ENCODE measurements at places on chromosomes 12 and 14.

- DNase-seq = no peak
- no peaks in the 10 kb centered on the region for H3K27me3 ChIP-seq
- H3K27ac ChIP-seq = no peak overlapping the region
- H3K36me3 ChIP-seq = no peaks in the 10 kb centered on the region
- H3K4me3 ChIP-seq = no peak overlapping the region
- no peaks in the 10 kb centered on the region for H3K4me1 ChIP-seq
Measured at GRCh38 chr12:66288121-66288520, 14.2 kb upstream of the HELB start.

- no peaks in the 10 kb centered on the region for H3K4me1 ChIP-seq
- H3K4me3 ChIP-seq = no peak overlapping the region
- H3K27me3 ChIP-seq = no peaks in the 10 kb centered on the region
- H3K27ac ChIP-seq = no peak overlapping the region
- no peaks in the 10 kb centered on the region for H3K36me3 ChIP-seq
Measured at GRCh38 chr12:109387425-109388166, 39.9 kb downstream of the MYO1H start.

GRCh38 chr12:11639454-11639853 lies 10.0 kb upstream of the ETV6 start:
- H3K27me3 ChIP-seq = no peaks in the 10 kb centered on the region
- no peaks in the 10 kb centered on the region for H3K36me3 ChIP-seq
- no peak overlapping the region for H3K4me3 ChIP-seq
- no peak for DNase-seq
- no peak overlapping the region for H3K27ac ChIP-seq
- H3K4me1 ChIP-seq = no peaks in the 10 kb centered on the region

DNA sequence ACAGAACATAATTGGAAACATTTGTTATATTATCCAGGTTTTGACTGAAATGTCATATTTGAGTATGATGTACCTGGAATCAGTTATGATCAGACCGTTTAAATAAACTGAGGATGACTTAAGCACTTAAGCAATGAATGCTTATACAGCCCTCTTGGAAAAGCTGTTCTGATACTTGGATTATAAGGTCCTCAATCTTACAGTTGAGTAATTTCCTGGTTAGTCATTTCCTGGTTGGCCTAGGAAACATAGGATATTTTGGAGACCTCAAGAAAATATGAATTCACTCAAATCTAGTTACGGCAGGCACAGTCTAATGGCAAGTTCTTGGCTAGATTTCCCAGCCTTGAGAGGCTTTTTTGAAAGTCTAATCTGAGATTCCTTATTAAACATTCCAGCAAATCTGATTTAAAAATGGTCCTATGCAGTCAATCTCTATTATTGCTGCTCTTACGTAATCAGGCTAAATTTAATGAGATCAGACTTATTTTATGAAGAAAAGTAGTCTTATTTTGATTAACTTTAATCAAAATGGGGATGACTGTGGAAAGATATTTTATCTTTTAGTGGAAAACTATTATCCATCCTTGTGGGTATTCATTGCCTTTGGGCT lies 447.2 kb downstream of the SNAPC1 start:
- no peaks in the 10 kb centered on the region for H3K27me3 ChIP-seq
- no peak overlapping the region for H3K4me3 ChIP-seq
- no peak for DNase-seq
- H3K36me3 ChIP-seq = no peaks in the 10 kb centered on the region
- no peak overlapping the region for H3K27ac ChIP-seq
- H3K4me1 ChIP-seq = no peaks in the 10 kb centered on the region

DNA sequence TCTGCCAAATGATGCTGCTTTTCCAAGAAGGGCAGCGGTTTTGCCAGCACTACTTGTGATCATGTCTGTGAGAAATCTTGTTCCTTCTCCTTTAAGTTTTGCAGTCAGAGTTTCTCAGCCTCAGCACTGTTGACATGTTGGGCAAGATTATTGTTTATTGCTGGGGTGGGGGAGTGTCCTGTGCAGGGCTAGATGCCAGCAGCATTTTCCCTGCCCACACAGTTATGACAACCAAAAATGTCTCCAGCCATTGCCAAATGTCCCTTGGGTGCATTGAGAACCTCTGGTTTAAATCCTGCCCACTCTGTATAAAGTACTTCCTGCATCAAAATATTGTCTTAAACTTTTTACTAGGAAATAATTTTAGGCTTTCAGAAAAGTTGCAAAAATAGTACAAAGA lies 20.0 kb downstream of the TMEM132C start:
- peak; percentile 85 for DNase-seq
- H3K27ac ChIP-seq = no peak overlapping the region
- H3K27me3 ChIP-seq = no peaks in the 10 kb centered on the region
- peaks cover 5% of the 10 kb centered on the region for H3K36me3 ChIP-seq
- H3K4me3 ChIP-seq = no peak overlapping the region

DNA sequence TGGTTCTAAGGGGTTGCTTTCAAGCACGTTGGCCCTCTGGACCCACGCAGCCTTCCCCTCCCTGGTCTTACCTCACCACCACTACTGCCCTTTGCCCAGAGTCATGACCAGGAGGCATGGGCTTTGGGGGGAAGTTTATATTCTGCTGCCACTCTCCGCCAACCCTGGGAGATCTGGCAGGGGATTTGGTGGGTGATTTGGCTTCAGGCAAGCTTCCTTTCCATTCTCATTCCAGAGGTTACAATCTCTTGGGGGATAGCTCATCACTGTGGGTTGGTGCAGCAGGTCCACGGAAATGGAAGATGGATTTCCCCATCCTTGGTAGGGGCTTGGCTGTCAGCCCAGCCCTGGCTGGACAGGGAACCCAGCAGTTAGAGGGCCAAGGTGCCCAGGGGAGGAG lies 6.3 kb downstream of the PAH start:
- no peak overlapping the region for H3K4me3 ChIP-seq
- H3K36me3 ChIP-seq = no peaks in the 10 kb centered on the region
- no peaks in the 10 kb centered on the region for H3K27me3 ChIP-seq
- H3K4me1 ChIP-seq = no peaks in the 10 kb centered on the region

GRCh38 chr14:59069163-59069854 lies 119.2 kb upstream of the DAAM1 start:
- H3K4me1 ChIP-seq = peaks cover 8% of the 10 kb centered on the region
- no peaks in the 10 kb centered on the region for H3K27me3 ChIP-seq
- H3K4me3 ChIP-seq = no peak overlapping the region
- peak; percentile 52 for DNase-seq
- no peak overlapping the region for H3K27ac ChIP-seq

GRCh38 chr14:35855876-35856481 lies 29.8 kb downstream of the BRMS1L start:
- H3K36me3 ChIP-seq = peaks cover 12% of the 10 kb centered on the region
- DNase-seq = no peak
- no peak overlapping the region for H3K4me3 ChIP-seq
- H3K27ac ChIP-seq = no peak overlapping the region
- H3K4me1 ChIP-seq = peaks cover 11% of the 10 kb centered on the region

- H3K27me3 ChIP-seq = no peaks in the 10 kb centered on the region
- H3K4me1 ChIP-seq = no peaks in the 10 kb centered on the region
- H3K4me3 ChIP-seq = no peak overlapping the region
- H3K27ac ChIP-seq = no peak overlapping the region
- peaks cover 11% of the 10 kb centered on the region for H3K36me3 ChIP-seq
Measured at GRCh38 chr12:62319058-62319457, 58.9 kb downstream of the USP15 start.

- no peak overlapping the region for H3K27ac ChIP-seq
- no peak overlapping the region for H3K4me3 ChIP-seq
- DNase-seq = no peak
- H3K4me1 ChIP-seq = no peaks in the 10 kb centered on the region
- peaks cover 34% of the 10 kb centered on the region for H3K36me3 ChIP-seq
Measured at GRCh38 chr12:131981388-131981787, 31.6 kb downstream of the EP400 start.

GRCh38 chr12:102652645-102653313 lies 172.4 kb upstream of the IGF1 start:
- H3K27ac ChIP-seq = no peak overlapping the region
- no peaks in the 10 kb centered on the region for H3K36me3 ChIP-seq
- no peaks in the 10 kb centered on the region for H3K27me3 ChIP-seq
- no peak overlapping the region for H3K4me3 ChIP-seq

GRCh38 chr12:108914121-108914531 lies 34.2 kb downstream of the DAO start:
- no peaks in the 10 kb centered on the region for H3K4me1 ChIP-seq
- DNase-seq = peak; percentile 84
- no peaks in the 10 kb centered on the region for H3K36me3 ChIP-seq
- no peak overlapping the region for H3K4me3 ChIP-seq
- no peaks in the 10 kb centered on the region for H3K27me3 ChIP-seq
- H3K27ac ChIP-seq = no peak overlapping the region

DNA sequence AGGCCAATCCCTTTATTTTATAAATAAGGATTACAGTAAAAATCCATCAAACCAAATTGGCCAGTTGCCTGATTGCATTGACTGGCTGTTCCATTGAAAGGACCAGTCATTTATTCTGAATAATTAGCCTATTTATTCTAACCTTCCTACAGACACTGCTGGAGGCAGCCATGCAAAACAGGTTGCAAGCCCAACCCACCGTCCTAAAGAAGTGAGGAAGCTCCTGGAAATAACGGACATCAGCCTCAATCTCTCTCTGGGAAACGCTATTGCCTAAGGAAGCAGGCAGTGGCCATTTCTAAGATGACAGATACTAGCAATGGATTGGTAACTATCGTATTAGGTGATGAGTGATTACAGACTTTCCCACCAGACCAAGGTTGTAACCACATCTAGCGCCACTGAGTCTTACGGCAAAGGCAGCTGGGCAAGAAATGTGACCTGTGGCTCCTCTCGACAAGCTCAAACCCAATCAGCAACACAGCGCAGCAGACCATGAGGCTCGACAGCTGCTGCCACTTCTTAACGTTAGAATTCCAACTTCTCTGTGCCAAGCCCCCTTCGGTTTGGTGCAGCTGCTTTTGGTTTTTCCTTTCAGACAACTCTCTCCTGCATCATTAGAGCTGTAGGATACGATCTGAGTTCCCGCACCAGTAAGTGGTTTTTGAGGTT lies 134.2 kb downstream of the KCNK10 start:
- H3K27me3 ChIP-seq = no peaks in the 10 kb centered on the region
- H3K4me1 ChIP-seq = peaks cover 9% of the 10 kb centered on the region
- H3K36me3 ChIP-seq = no peaks in the 10 kb centered on the region
- no peak overlapping the region for H3K27ac ChIP-seq
- no peak overlapping the region for H3K4me3 ChIP-seq
- DNase-seq = no peak

DNA sequence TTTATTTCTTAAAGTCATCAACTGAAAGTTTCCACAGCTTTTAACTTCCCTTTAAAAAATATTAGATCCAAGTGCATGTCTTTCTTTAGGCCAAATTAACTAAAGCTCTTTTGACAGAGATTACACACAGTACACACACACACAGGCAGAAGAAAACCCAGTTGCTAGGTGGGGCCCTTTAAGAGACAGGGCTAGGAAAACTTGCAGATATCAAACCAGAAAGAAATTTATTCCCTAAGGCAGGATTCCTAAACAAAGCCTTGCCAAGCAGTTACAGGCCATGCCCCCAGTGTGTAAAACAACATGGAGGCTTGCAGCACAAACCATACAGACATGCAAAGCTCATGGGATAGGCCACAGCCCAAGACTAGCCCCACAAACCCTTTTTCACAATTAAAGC lies 123.4 kb downstream of the FSCB start:
- H3K36me3 ChIP-seq = no peaks in the 10 kb centered on the region
- no peak overlapping the region for H3K27ac ChIP-seq
- H3K27me3 ChIP-seq = no peaks in the 10 kb centered on the region
- no peak overlapping the region for H3K4me3 ChIP-seq
- DNase-seq = no peak

DNA sequence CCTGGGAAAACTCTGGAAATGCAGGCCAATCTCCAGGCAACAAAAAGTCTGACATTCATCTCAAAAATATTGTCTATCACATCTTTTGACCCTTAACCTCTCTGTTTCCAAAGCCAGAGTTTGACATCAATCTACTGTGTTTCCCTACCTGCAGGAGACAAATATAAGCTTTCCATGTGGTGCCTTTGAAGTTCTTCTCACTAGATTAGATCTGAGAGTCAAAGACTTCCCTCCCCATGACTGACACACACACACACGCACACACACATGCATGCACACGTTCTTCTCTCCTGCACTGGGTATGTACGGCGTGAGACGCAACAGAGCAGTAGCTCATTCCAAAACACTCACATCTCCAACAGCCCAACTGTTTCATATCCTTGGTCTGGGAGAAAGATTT lies 8.1 kb upstream of the ITPR2 start:
- no peak overlapping the region for H3K27ac ChIP-seq
- no peak overlapping the region for H3K4me3 ChIP-seq
- H3K27me3 ChIP-seq = no peaks in the 10 kb centered on the region
- no peaks in the 10 kb centered on the region for H3K36me3 ChIP-seq
- no peak for DNase-seq

- H3K36me3 ChIP-seq = peaks cover 14% of the 10 kb centered on the region
- H3K27ac ChIP-seq = no peak overlapping the region
- no peak for DNase-seq
Measured at GRCh38 chr14:20328705-20329104, 4.4 kb downstream of the CCNB1IP1 start.

DNA sequence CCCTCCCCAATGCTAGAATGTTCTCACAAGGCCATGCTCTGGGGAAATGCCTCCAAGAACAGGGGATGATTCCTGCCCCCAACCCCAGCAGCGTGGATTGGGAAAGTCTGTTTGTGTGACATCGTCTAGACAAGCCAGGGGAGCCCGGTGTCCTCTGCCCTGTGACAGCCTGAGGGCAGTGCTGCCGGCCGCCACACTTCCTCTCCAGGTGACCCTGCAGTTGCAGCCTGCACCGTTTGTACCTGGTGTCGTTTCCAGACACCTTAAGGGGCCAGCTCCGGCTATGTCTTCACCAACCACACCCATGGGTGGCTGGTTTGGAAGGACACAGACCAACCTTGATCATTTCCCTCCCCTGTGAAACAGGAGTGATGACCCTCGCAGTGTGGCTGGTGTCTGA lies 372.6 kb downstream of the BCL11B start:
- no peak overlapping the region for H3K4me3 ChIP-seq
- no peak overlapping the region for H3K27ac ChIP-seq
- H3K27me3 ChIP-seq = no peaks in the 10 kb centered on the region
- H3K36me3 ChIP-seq = no peaks in the 10 kb centered on the region

DNA sequence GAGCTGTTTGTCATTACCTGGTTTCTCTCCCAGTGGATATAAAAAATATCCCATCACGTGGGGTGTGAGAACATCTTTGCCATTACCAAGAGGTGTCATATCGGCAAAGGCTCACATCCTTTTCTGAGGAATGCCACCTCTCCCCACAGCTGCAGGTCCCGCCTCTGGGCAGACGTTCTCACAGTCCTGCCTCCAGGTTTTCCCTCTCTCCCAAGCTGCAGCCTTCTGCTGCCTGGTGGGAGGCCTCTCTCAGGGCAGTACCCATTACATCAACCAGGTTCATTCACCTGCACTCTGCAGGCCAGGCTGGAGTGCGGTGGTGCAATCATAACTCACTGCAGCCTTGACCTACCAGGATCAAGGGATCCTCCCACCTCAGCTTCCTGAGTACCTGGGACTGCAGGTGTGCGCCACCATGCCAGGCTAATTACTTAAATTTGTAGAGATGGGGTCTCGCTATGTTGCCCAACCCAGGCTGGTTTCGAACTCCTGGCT lies 15.0 kb upstream of the TMEM119 start:
- DNase-seq = no peak
- H3K27ac ChIP-seq = no peak overlapping the region
- no peak overlapping the region for H3K4me3 ChIP-seq
- no peaks in the 10 kb centered on the region for H3K36me3 ChIP-seq

All from lung (tissue), 17 donors.